ENCODE measurements at places on chromosomes 12 and 14.

- DNase-seq: no peak
Measured at GRCh38 chr12:13250416-13250815, 53.9 kb downstream of the EMP1 start.

- no peak for DNase-seq
Measured at GRCh38 chr12:125186471-125187147, 121.4 kb downstream of the AACS start.

GRCh38 chr14:82422230-82422629 lies 888.6 kb upstream of the SEL1L start:
- DNase-seq: no peak

DNA sequence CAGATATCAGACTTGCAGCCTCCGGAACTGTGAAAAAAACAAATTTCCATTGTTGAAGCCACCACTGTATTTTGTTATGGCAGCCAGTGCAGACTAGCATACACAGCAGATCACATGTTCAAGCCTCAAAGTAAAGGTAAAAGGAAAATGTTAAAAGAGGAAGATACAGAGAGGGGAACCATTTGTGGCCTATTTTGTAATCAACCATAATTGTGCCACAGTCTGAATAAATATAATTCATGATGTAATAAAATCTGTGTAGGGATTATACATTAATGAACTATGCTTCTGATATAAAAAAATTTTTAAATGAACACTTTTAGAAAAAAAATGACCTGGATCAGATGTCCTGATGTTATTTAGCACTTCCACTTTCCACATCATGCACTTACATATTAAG lies 79.6 kb downstream of the SLC16A7 start:
- DNase-seq: no peak

GRCh38 chr12:110688446-110689280 lies at the start of gene HVCN1:
Gene HVCN1, minus strand, starts transcription at chr12:110689115. Its CDS starts 5,870 bp downstream, at chr12:110683245.
- no peak for DNase-seq

- no peak for DNase-seq
Measured at GRCh38 chr12:118574288-118574687, 197.9 kb downstream of the SUDS3 start.

- DNase-seq: no peak
Measured at GRCh38 chr12:77746096-77746495, 84.6 kb upstream of the NAV3 start.

DNA sequence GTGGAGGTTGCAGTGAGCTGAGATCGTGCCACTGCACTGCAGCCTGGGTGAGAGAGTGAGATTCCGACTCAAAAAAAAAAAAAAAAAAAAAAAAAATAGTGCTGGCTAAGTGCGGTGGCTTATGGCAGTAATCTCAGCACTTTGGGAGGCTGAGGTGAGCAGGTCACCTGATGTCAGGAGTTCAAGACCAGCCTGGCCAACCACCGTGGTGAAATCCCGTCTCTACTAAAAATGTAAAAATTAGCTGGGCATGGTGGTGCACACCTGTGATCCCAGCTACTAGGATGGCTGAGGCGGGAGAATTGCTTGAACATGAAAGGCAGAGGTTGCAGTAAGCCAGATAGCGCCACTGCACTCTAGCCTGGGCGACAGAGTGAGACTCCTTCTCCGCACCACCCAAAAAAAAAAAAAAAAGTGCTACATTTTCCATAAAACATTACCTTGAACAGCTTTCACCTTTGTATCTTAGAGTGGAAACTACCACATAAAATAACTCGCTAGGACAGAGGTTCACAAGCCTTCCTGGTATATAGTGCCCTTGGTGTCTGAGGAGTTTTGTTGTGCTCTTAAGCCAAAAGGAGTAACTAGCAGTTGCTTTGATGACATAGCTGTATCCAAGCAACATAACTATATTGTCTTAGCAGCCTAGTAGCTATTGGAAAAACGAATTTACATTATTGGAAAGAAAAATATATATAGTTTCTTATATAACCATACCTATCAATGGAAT lies 11.1 kb downstream of the PTGES3 start:
- DNase-seq: no peak

DNA sequence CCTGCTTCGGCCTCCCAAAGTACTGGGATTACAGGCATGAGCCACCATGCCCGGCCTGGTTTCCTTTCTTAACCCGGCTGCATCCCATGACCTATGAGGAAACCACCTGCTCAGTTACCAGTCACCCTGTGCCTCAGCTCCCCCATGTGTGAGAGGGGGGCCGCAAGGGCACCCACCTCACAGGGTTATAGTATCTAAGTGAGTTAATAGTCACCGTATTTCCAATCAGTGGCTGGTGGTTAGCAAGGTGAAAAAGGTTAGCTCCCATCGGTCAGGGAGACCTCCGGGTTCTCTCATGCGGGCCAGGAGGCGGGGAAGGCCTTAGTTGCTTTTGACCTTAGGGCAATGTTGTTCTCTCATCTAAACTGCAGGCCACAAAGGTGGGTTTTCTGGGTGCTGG lies 6.7 kb downstream of the LRP1 start:
- no peak for DNase-seq

DNA sequence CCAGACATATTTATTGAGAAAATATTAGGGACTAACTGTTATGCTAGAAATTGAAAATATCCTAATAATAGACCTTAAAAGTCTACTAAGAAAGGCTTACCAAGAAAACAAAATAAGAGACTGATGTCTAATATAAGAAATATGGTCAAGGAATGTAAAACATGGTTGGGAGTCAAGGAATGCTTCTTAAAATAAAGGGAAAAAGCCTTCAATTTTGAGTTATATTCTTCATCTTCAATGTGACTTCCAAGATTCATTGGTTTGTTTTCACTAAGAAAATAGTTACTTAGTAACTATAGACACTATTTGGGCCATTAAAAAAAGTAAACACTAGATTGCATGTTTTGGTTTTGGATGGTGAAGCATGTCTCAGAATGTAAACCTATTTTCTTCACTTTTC lies 88.1 kb upstream of the ETV6 start:
- no peak for DNase-seq

DNA sequence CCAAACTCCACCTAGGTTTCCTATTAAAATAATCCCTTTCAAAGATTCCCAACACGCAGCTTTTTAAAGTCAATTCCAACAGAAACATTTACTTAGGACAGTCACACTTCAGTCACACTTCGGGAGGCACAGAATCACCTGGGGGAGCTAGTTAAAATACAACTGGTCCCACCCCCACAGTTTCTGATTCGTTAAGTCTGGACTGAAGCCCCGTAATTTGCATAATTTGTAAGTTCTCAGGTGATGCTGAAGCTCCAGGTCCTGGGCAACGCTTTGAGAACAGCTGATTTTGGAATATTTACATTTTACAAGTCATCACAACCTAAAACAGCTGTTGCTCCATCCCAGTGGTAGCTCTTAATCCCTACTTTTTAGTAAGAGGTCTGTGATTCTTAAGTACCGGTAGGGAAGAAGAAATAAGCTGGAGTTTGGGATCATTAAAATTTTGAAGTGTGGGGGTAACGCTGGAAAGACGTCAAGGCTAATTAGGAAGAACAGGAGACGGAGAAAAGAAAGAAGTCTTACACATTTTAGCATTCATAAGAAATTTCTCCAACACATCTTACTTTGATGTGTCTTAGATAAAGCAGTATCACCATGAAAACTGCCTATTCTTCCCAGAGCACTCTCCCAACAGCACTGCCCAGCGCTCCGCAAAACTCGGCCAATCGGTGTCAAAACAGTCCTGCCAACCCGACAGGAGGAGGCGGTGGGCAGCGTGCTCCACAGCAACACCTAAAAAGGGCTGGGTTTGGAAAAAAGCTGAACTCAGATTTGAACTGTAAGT lies 1.1 kb downstream of the IPO8 start:
- DNase-seq: no peak

GRCh38 chr12:113772505-113773030 lies 193.6 kb downstream of the RBM19 start:
- no peak for DNase-seq

DNA sequence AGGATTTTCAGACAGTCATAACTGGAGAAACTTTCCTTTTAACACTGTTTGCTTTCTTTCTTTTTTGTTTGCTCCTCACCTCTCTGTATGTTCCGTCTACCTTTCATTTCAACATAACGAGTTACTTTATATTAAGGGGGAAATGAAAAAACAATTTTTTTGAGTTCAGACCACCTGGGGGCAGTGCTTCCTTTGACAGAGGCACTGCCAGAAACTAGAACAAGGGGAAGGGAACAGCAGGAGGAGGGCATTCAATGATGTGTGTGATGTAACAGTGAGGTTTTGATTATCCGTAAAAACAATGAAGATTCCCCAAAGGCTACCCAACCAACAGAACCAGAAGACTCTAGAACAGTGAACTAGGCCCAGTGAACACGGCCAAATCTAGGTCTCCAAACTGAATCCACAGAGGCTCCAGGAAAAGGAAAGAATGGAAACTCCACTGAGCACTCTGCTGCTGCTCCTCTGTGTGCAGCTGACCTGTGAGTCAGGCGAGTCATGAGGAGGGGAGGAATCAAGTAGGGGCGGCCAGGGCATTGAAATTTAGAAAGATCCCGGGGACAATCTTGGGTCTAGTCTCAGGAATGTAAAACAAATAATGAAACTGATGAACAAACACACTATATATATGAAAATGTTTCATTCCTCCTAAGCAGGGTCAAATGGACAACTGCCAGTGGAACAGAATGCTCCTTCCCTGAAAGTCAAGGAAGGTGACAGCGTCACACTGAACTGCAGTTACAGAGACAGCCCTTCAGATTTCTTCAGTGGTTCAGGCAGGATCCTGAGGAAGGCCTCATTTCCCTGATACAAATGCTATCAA lies 323.5 kb downstream of the DAD1 start:
- DNase-seq: no peak

- no peak for DNase-seq
Measured at GRCh38 chr14:104295681-104296387, 157.4 kb downstream of the KIF26A start.

- DNase-seq: no peak
Measured at GRCh38 chr14:104717646-104718045, 6.4 kb upstream of the ADSS1 start.

DNA sequence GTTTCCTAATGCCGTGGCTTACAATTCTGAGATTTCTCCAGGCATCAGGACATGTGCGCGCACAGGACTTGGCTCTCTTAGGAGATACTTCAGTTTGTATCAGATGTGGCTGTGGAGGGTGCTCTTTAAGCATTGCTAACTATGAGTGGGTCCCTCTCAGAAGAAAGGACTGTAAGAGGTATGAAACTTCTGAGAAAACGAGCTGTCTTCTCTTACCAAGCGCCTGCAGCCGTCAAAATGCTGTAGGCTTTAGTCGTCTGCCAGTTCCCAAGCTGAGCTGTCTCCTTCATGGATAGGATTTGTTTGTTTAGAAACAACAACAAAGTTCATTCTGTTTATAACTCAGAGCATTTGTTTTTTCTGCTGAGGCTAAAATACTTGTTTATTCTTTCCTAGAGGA lies 16.1 kb upstream of the MANSC4 start:
- no peak for DNase-seq

GRCh38 chr12:42868291-42868690 lies 278.7 kb upstream of the PRICKLE1 start:
- no peak for DNase-seq

DNA sequence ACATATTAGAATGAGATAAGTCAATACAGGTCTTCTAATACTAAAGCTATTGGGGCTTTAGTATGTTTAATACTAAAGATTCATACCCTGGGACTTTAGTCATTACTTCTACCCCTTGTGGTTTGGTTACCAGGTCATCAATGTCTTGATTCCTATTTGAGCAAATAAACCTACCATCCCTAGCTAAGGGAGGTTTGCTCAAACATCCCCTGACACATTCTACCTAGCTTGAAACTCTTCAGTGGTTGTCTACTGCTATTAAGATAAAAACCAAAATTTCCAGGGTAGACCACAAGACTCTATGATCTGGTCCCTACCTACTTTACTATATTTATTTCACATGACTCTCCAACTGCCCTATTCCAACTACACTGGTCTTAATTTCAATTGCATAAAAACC lies 7.3 kb upstream of the C2CD5 start:
- no peak for DNase-seq

DNA sequence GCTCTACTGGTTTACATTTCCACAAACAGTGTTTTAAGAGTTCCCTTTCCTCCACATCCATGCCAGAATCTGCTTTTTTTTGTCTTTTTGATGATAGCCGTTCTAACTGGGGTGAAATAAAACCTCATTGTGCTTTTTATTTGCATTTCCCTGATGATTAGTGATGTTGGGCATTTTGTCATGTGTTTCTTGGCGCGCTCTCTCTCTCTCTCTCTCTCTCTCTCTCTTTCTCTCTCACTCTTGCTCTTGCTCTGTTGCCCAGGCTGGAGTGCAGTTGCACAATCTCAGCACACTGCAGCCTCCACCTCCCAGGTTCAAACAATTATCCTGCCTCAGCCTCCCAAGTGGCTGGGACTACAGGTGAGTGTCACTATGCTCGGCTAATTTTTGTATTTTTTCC lies 9.6 kb upstream of the MIS18BP1 start:
- DNase-seq: no peak

GRCh38 chr14:104361921-104362681 lies 217.5 kb upstream of the C14orf180 start:
- no peak for DNase-seq

DNA sequence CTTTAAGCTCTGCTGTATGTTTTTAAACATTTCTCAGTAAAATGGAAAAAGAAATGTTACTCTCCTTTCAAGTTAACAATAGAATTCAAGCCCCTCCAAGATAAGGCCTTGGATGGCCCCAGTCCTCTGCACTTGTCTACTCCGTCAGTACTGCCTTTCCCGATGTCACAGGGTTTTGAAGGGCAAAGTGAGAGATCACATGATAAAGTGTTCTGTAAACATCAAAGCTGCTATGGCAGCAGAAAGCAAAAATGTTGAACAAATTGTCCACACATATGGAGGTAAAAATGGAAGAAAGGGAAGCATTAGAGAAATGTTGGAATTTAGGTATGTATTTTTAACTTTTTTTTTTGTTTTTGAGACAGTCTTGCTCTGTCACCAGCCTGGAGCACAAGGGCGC lies 33.5 kb upstream of the CDK2AP1 start:
- no peak for DNase-seq

- no peak for DNase-seq
Measured at GRCh38 chr12:104694711-104695110, 238.0 kb downstream of the CHST11 start.

- DNase-seq: no peak
Measured at GRCh38 chr12:75571204-75571603, 59.8 kb upstream of the KRR1 start.

DNA sequence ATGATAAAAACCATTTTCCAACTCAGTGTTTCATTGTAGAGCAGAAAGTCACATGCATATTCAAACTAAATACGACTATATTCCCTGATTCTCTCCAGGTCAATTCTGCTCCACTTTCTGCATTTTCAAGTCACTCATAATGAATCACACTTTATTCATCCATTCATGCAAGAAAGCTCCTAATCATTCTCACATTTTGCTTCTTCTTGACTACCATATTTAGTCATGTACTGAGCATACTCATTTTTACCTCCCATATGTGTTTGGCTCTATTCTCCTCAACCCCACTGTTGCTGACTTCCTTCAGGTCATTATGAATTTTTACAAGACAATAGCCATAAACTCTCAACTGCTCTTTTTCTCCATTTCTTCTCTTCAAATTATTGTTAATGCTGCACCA lies 43.4 kb upstream of the PIK3C2G start:
- no peak for DNase-seq

DNA sequence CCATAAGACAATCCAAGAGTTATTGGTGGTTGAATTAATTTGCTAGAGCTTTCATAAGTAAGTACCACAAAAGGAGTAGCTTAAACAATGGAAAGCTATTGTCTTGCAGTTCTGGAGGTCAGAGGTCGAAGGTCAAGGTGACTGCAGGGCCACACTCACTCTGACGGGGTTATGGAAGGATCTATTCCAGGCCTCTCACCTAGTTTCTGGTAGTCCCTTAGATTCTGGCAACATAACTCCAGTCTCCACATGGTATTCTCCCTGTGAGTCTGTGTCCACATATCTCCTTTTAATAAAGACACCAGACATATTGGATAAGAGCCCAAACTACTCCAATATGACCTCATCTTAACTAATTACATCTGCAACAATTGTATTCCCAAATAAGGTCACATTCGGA lies 273.4 kb downstream of the FOXN3 start:
- DNase-seq: no peak

All from brain pericyte (primary cell).